ENCODE measurements at places on chromosomes 16 and 17.
A peak's percentile ranks its signal among the peaks of the same experiment; 100 is the strongest.

- no peak for DNase-seq
Observed at GRCh38 chr17:57632294-57632693, 112.8 kb downstream of the CCDC182 start.

DNA sequence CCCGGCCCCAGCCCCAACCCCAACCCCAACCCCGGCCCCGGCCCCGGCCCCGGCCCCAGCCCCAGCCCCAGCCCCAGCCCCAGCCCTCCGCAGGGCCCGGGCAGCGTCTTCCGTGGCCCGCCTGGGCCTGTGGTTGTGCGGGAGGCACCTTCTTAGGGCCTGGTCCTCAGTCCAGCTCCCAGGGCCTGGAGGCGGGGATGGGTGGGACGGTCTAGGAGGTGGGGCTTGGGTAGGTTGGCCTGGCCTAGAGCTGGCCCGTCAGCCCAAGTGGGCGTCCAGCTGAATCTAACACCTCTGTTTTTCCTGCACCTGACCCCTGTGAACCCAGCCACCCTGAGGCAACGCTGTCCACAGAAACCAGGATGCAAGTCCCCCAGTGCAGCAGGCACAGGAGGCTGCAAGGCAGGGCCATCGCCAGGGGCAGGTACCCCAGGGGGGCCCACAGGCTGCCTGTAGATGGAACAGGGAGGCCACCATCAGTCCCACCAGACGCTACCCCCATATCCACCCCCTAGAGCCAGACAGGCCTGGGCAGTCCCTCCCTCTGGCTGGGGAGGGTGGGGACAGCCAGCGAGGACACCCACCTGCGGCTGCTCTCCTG lies 8.8 kb downstream of the MSLN start:
- DNase-seq: no peak

GRCh38 chr17:59786536-59787319 lies 79.3 kb downstream of the VMP1 start:
- DNase-seq: peak; percentile 53

DNA sequence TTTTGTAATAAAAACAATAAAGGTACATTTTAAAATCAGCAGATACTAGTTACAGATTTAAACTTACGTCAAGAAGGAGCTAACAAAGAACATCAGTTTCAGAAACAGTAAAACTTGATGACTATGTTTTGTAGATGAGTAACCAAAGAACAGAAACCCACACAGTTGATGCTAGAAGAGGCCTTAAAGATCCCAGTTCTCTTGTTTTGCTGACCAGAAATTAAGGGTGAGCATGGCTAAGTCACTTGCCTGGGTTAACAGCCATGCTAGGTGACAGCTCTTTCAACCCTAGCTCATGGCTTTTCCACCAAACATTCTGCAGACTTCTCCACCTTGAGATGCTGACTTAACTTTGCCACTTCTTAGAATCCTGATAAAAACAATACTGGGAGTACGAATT lies 26.4 kb downstream of the STX8 start:
- DNase-seq: no peak

GRCh38 chr17:80720610-80721577 lies 176.3 kb downstream of the RPTOR start:
- DNase-seq: no peak

DNA sequence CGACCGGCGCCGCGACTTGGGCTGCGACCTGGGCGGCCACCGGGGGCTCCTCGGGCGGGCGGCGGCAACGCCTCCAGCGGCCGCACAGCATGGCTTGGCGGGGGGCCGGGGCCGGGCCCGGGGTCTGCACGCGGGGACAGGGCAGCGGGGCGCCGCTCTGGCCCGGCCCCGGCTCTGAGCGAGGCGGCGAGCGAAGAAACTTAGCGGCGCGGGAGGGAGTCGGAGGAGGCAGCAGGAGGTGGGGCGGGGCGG lies at the start of gene PLCD3:
Gene PLCD3, minus strand, starts transcription at position 196 of the 252 bp plus-strand sequence. Its CDS starts 105 bp downstream, at position 91.
- no peak for DNase-seq

DNA sequence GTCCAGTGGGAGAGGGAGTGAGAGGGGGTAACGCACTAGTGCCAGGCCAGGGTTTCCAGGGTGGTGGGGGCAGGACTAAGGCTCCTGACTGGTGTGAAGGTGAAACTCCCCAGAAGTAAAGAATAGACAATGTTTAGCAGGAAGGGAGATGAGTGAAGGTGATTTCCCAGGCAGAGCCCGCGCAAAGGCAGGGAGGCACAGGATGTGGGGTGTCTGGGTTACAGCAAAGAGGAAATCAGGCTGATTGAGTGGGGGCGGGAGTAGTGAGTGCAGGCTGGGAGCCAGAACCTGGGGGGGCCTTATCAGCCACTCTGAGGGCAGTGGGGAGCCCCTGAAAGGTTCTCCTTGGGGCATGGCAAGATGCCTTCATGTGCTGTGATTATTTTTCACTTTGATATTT lies 167.5 kb downstream of the UTP18 start:
- DNase-seq: no peak

DNA sequence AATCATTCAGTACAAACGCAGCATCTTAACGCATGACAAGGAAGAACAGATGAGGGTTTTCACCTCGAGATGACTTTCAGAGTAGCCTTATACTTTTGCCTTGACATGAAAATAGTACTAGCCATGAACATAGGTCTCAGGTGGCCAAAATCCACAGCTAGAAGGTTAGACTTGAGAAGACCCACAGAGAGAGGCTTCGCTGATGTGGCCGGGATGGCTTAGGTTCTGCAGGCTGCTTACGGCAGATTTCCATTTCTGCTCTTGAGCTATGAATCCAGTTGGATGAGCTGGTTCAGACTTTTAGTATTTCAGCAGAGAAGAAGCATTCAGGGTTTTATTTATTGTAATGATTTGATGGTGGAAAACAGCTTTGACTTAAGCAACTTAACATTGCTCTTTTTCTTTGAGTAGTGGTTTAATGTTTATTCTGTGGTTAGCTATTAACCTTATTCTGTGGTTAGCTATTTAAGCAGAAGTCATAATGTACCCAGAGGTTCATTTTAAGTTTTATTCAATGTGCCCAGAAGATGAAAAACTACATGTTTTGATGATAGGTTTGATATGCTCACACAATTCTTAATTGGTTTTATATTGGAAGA lies 7.6 kb downstream of the KRT24 start:
- no peak for DNase-seq

GRCh38 chr17:81854974-81855774 lies 5.2 kb downstream of the P4HB start:
- no peak for DNase-seq

- DNase-seq: no peak
Observed at GRCh38 chr16:15953477-15953876, 4.1 kb downstream of the ABCC1 start.

DNA sequence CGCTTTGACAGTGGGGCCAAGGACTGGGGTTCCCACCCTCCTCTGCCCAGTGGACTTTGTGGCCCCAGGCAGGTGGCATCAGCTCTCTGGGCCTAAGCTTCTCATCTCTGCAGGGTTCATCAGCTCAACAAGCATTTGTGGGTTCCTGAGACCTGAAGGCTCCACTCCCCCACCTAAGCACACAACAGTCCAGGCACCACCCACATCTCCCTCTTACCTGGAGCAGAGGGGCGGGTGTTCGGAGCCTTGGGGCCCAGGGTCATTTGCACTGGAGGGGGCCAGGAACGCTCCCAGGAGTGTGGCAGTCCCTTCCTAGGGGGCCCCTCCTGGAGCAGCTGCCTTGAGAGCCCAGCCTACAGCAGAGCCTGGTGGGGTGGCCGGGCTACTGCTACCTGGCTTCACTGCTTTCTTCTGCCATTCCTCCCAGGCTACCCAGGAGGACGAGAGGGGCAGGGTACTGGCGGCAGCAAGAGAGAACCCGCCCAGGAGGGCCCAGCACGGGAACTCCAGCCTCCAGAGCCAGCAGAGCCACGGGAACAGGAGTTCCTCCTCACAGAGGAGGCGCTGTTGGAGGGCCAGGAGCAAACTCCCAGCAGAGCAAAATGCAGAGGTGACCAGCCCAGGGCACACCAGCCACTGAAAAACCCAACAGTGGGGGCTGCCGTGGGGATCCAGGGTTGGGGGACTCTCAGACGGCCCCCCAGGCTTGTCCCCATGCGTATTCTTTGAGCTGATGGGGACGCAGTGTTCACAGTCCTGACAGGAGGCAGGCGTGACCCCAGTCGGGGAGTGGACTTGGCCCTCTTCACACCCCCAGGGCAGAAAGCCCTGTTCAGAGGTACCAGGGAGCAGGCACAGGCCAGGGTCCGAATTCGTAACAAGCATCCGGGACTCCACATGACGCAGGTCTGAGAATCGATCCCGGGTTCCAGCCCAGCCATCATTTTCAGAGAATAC lies 35.1 kb upstream of the SLC38A10 start:
- DNase-seq: no peak

GRCh38 chr16:65178151-65178550 lies 56.3 kb upstream of the CDH11 start:
- DNase-seq: no peak

DNA sequence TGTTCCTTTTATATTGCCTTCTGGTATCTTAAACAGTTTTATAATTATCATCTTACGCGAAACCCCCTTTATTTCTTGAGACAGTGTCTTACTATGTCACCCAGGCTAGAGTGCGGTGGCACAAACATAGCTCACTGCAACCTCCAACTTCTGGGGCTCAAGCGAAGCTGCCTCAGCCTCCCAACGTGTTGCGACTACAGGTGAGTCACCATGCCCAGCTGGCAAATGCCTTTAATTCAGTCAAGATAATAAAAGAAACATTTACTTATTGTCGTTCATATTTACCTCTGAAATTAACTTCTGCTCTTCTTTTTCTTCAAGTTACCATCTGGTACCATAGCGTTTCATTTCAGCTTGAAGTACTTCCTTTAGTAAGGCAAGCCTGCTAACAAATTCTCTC lies 43.9 kb downstream of the FBXL20 start:
- DNase-seq: no peak

GRCh38 chr17:28725166-28725659 lies 820 bp downstream of the TLCD1 start:
- no peak for DNase-seq

DNA sequence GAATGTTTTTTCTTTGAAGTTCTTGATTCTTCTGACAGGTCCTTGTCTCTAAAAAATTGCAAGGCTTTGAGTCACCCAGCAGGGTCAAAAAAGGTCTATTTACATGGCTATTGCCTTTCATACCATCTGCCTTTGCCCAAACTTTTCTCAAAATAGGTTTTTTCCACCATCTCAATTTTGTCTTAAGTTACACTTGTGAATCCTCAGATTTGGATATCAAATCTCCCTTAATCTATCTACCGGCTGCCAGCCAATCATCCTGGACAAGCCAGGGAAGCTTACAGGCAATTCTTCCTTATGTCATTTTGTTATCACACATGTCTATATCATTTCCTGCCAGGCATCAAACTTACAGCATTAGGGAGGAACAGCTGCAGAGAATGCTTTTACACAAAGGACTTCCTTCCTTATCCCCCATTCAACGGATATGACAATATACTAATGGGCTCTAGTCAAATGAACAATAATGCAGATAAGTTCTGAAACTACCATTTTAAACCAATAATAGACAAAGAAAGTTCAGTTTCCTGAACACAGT lies 104.1 kb upstream of the CORO6 start:
- no peak for DNase-seq

- DNase-seq: peak; percentile 98
Observed at GRCh38 chr16:84617791-84618580, at the start of gene COTL1. COTL1 (minus strand) TSS chr16:84618078; CDS start chr16:84617914, 164 bp downstream.

- no peak for DNase-seq
Observed at GRCh38 chr17:73284354-73284753, 22.7 kb upstream of the CPSF4L start.
